ENCODE measurements at places on chromosomes 13 and 19.

DNA sequence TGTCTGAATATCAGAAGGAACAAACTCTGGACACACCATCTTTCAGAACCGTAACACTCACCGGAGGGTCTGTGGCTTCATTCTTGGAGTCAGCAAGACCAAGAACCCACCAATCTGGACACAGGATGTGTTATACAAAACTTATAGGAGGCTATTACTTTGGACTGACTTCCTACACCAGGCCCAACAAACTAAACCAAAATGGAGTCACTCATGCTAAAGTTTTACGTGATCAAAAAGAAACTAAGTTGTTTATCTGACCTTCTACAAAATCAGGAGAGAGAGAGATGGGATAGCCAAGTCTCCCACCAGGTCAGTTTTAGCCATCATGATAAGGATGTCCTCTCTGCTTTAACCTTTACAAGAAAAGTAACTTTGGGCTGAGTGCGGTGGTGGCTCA lies 3.2 kb upstream of the RAB11B start:
- DNase-seq = no peak

GRCh38 chr19:47274891-47275761 lies 441 bp downstream of the INAFM1 start:
- DNase-seq = no peak

GRCh38 chr13:94419304-94419924 lies 60.1 kb downstream of the DCT start:
- DNase-seq = no peak

DNA sequence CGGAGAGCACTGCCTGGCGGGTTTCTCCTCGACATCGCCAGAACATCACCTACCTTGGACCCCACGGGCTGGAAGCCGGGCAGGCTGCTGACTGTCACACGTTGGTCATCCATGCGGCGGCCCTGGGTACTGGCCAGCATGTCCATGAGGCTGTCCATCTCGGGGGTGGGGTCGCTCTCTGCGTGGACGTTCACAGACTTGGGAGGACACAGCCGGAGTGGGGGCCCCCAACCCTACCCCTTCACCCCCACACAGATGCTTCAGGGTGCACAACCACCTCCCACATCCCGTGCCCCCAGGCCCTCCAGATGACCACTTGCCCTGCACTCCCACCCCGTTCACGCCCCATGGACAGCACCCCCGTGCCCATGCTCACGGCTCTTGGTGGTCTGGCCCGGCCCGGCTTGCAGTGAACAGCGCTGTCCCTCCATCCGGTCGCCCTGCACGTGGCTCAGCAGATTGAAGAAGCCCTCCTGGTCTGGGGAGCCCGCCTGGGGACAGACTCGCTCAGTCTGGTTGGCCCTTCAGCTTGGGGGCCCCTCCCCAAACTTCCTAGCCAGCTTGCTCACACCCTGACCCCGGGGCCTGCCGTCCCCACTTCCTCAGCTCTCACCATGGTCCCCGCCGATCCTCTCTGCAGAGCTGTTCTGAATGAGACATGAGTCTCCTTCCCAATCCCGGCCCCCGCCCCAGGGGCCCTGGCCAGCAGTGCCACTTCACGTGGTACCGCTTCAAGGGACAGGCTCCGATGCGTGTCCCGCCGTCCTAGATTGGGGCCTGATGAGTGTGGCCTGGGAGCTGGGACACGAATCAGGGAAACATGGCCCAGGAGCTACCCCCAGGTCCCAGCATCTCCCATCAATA lies 947 bp downstream of the PCP2 start:
- DNase-seq = no peak

GRCh38 chr13:97946951-97947588 lies 6.4 kb upstream of the IPO5 start:
- no peak for DNase-seq

- no peak for DNase-seq
Observed at GRCh38 chr13:50244355-50244712, 229.1 kb downstream of the KCNRG start.

- peak; percentile 9 for DNase-seq
Observed at GRCh38 chr13:38850868-38851626, 139.6 kb downstream of the STOML3 start.

GRCh38 chr13:94173312-94173854 lies 306.1 kb downstream of the DCT start:
- no peak for DNase-seq

DNA sequence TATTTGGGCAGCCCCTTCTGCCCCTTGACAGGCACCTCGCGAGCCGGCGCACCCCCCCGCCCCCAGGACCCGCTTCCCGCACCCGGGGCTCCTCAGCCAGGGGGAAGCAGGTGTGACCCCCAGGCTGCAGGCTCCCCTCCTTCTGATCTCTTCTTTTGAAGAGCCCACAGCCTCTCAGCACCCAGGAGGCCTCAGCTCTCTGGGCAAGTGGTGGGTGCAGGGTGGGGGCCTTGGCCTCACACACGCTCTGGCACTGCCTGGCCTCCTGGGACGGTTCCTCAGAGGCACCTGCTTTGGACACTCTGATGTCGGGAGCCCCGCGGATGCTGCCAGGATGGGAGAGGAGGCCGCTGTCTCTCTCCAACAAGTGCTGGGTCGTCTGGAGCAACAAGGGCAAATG lies 1.5 kb upstream of the C13orf46 start:
- DNase-seq = no peak

DNA sequence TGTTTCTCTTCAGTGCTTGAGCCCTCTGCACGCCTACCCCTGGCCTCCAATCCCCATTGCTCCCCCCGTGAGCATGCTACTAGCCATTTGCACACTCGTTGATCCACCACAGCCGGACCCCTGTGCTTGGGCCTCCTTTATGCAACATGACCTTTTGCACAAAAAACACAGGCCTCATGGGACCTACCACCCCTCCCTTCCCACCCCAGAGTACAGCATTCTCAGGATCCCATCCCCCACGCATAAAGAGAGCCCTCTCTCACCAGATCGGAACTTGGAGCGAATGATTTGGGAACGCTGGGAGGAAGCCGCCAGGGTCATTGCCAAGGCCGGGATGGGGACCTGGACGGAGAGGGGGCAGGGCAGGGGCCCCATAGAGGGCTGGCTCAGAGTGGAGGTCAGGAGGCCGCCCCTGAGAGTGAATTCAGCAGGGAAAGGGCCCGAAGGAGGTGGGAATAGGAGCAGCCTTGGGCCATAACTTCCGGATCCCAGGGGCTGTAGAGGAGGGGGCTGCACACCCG lies 754 bp downstream of the MAMSTR start:
- DNase-seq = no peak

- DNase-seq = no peak
Observed at GRCh38 chr13:27124571-27124970, 47.0 kb downstream of the USP12 start.

DNA sequence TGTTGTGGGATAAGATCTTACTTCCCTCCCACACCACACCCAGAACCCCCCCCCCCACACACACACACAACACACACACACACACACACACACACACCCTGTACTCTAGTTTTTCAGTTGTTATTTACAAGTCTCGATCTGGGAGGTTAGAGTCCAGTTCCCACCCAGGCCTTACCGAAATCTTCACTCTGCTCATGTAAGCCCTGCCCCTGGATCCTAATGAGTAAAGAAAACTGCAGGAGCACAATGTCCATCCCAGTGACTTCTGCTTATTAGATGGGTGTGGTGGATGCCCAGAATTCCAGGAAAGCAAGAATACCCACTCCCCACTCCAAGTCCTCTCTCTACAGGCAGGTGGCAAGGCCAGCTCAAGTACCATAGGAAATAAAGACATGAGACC lies 23.0 kb downstream of the STARD13 start:
- DNase-seq = no peak

DNA sequence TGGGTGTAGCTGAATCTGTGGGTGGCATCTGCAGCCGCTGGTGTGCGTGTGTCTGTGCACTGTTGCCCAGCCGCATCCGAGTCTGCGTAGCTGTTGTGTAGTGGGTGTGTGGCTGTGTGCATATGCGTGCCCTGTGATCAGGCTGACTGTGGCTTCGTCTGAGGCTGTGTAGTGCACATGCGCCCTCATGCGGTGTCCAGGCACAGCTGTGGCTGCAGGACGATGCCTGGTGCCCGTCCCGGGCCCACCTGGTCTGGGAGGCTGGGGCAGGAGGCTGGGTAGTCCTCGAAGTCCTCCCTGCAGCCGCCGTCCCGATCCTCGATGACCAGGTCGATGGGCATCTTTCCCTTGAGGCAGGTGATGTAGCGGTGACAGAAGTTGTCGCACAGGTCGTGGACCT lies 4.9 kb downstream of the MEIS3 start:
- no peak for DNase-seq

DNA sequence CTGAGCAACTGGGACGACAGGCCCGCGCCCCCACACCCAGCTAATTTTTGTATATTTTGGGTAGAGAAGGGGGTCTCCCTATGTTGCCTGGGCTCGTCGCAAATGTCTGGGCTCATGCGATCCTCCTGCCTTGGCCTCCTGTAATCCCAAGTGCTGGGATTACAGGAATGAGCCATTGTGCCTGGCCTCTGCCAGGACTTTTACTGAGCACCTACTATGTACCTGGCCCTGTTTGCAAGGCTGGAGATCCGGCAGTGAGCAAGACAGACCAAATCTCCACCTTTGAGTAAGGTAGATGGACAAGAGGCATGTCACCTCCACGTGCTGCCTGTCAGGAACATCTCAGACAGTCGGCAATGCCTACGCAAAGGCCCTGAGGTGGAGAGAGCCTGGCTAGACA lies 6.9 kb downstream of the FKBP8 start:
- DNase-seq = no peak

GRCh38 chr19:29610213-29610573 lies 4.1 kb downstream of the POP4 start:
- DNase-seq = no peak

DNA sequence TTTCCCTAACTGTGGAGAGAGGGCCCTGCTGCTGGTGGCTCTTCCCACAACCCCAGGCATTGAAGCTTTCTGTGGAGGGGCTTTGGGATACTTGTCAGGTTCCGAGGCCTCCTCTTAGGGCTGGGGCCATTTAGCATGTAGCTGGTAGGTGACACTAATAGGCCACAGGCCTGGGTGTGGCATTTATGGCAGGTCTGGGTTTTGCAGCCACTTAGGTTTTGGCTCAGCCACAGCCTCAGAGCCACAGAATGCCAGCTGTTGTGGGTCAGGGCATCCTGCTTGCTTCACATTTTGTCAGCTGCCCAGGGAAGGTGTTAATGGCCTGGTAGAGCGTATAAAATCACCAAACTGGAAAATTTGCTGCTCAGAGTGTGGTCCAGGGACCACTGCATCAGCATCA lies 15.7 kb downstream of the FAM124A start:
- no peak for DNase-seq

- no peak for DNase-seq
Observed at GRCh38 chr13:90640976-90641375, 706.5 kb upstream of the MIR17HG start.

- DNase-seq = no peak
Observed at GRCh38 chr19:45812297-45812696, 2.8 kb downstream of the RSPH6A start.

DNA sequence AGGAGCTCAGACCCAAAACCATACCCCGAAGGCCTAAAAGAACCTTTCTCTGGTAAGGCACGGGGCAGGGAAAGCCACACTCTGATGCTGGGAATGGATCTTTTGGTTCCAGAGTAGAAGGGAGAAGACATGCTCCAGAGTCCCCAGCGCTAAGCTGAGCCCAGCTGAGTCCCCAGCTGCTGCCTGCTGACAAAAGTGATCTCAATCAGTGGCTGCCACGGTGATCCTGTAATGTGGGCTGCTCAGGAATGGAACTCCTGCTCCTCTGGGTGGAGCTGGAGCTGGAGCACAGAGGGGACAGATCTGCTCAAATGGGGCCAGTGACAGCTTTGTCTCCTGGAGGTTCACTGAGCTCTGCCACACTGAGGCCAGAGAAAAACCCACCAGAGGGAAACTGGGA lies 70.5 kb downstream of the MLLT1 start:
- DNase-seq = no peak

DNA sequence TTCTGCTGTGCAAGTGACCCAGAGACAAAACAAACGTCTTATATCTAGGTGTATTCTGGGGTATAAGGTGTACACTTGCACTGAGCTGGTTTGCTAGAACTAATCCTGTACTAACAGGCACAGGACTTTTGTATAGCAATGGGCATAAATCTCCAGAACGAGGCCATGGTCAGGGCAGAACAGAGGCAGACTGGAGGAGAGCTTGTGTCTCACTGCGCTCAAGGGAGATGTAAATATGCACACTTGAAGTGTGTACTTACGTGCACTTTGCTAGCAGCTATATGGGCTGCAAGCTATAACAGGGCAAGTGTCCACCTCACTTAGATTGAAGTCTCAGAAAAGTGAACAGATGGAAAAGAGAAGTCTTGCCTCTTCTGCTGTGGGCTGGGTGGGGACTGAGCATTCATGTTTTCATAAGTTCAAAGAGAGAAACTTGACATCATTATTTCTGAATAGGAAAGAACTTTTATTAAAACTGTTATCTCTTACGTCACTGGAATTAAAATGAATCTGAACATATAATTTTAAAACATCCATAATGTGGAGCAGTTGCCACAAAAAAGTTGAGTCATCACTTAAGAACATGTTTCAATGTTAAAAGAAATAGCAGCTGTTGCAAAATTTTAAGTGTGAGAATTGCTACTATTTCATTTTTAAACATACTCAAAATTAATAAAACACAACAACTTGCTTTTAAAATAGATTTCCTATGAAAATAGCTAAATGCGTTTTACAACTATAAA lies 888.3 kb downstream of the PCDH9 start:
- no peak for DNase-seq

GRCh38 chr13:66565279-66565678 lies 664.9 kb downstream of the PCDH9 start:
- DNase-seq = no peak

DNA sequence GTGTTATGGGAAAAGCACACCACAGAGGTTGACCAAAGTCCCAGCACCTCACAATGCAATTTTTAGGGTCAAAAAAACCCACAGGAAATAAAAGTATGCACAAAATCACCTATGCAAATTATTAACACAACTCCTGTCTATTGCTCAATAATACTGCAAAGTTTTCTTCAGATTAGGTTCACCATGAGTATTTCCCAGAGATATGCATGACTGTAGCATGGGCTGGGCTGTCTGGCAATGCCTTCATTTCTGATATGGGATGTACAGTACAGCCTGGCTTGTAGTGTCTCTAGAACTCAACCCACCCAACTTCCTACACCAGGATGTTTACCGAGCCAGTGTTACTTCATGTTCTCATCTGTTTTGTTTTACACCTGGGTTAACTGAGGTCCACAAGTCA lies 698.7 kb upstream of the ARGLU1 start:
- no peak for DNase-seq

DNA sequence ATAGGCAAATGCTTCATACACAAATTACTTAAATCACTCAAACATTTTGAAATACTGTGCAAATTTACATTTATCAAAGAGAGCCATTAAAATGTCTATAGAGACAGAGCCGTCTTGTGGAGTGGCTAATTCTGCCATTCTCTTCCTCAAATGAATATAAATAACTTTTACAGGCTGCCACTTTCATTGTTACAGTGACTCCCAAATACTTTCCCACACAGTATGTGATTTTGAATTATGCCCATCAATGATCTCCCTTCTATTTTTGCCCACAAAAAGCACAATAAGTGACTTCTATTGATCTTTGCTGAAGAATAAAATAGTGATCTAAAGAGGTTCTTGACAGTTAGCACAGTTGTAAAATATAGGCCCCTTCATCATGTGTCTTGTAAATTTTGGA lies 1244.9 kb downstream of the PCDH17 start:
- no peak for DNase-seq

- DNase-seq = no peak
Observed at GRCh38 chr13:29509999-29510589, 85.4 kb downstream of the SLC7A1 start.

- DNase-seq = no peak
Observed at GRCh38 chr13:79740991-79741390, 260.0 kb downstream of the NDFIP2 start.

- DNase-seq = no peak
Observed at GRCh38 chr13:57843521-57843920, 212.0 kb downstream of the PCDH17 start.

GRCh38 chr19:10961073-10961860 lies 437 bp downstream of the SMARCA4 start:
- DNase-seq = no peak
